Activated naive CD4-positive, alpha-beta T cell treated with anti-CD3 and anti-CD28 coated beads for 36 hours (primary cell): ENCODE measurements at places on chromosomes 12 and 14.

DNA sequence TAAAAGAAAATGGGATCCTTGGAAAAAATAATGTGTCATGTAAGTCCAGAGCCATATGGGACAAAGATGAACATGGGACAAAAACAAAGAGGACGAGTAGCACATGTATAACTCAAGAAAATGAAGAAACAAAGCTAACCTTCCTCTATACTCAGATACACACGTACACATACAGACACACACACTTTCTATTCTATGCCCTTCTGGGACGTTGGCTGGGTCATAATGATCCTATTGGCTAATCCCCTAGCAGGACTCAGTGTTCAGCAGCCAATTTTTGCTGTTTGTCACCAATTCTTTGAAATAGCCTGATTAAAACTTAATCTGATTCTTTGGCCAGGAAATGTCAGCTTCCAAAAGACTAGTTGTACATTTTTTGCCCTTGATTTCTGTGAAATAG lies 189.4 kb upstream of the FOXG1 start:
- DNase-seq: no peak

GRCh38 chr12:83434600-83434999 lies 747.9 kb downstream of the TMTC2 start:
- DNase-seq: no peak

DNA sequence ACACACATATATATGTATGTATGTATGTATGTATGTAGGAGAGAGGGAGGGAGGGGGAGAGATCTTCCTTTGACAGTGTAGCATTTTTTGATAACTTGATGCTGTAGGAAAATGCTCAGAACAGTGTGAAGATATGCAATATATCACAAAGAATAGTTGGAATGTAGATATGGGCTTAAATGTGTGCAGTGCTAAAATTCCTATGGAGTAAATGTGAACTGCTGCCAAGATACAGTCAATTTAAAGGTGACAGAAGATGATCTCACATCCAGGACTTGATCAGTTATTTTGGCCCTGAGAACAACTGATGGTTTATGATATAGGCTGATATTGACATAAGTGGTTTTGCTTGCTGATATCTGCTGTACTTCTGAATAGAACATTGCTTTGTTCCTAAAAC lies 84.2 kb downstream of the DAAM1 start:
- DNase-seq: no peak

GRCh38 chr12:58051378-58051777 lies 110.0 kb downstream of the ATP23 start:
- DNase-seq: no peak
